ENCODE measurements at places on chromosomes 12 and 14.

DNA sequence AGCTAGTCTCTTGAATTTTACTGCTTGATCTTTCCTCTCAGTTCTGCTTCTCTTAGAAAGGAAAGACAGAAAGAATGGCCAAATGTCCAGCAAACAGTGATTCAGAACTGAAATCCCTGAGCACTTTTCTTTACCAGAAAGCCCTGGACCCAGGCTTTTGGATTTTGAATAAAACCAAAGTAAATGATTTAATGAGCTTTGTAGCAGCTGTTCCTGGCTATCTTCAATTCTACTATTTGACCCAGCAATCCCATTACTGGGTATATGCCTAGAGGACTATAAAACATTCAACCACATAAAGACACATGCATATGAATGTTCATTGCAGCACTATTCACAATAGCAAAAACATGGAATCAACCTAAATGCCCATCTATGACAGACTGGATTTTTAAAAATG is 187.2 kb downstream of the PRKD1 start:
- peak; percentile 35 for DNase-seq

- peak; percentile 65 for DNase-seq
Observed at GRCh38 chr12:120367233-120367923, 1.6 kb downstream of the MSI1 start.

GRCh38 chr12:105420046-105420445 is 89.6 kb downstream of the C12orf75 start:
- no peak for DNase-seq

DNA sequence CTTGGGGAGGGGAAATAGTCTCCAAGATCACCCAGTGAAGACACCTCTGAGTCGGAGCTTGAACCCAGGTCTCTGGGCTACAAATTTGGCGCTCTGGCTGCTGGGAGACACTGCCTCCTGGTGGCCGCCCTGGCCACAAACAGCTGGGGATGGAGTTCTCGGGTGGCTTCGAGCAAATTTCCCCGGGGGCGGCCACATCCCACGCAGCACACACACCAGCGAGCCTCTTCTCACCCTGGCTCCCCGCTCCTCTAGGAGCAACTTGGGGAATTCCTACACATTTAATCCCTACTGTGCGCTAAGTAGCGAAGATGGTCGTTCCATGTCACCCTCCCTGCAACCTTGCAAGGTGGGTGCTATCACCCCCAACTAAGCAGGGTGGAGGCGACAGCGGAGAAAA is 66.2 kb upstream of the BEGAIN start:
- peak; percentile 46 for DNase-seq

- DNase-seq = peak; percentile 70
Observed at GRCh38 chr14:69288011-69288771, 28.2 kb downstream of the GALNT16 start.

GRCh38 chr12:5433081-5433844 is 1.4 kb downstream of the NTF3 start:
- peak; percentile 85 for DNase-seq

- peak; percentile 12 for DNase-seq
Observed at GRCh38 chr12:92732216-92732615, 29.4 kb downstream of the PLEKHG7 start.
